ENCODE measurements at places on chromosomes 7 and 10. TPM values are rescaled to one million over a fixed set of nuclear protein-coding genes. Genes with fewer than 3 reads are reported as not detected.
A peak's percentile ranks its signal among the peaks of the same experiment; 100 is the strongest.

DNA sequence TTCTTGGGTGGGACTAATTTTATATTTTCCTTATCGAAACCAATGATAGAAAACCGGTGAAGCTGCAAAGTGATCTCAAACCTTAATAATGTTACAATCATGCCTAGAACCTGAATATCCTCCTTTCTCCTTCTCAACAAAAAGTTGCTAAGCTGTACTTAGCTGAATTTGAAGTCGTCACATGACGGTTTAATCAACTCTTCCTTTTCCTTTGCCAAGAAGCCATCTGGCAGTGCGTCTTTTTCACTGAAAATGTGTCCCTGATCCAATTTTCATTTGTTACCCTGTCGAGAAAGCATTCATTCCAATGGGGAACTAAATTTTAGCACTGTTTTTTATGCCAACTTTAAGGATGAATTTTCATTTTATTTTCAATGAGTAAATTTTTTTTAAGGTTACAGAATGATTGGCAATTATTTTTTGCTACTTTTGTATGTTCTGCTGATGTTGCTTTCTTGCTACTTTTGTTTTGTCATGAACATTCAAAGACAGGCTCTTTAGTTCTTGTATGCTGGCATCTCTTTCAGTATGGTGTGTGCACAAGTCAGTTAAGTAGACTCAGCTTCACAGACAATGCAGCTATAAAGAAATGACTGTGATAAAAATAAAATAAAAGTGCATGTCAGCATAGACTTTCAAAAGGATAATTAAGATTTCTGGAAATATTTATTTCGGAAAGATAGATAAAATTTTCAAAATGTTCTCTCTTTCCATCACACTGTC is 980.0 kb downstream of the DNAJB9 start:
- no peak for DNase-seq

- no peak for DNase-seq
These were observed 25.0 kb downstream of the GPER1 start for GRCh38 chr7:1112625-1113547.

Gene ASL
- total RNA-seq, result 47.1 TPM

Gene NCF1
- not detected for total RNA-seq

DNA sequence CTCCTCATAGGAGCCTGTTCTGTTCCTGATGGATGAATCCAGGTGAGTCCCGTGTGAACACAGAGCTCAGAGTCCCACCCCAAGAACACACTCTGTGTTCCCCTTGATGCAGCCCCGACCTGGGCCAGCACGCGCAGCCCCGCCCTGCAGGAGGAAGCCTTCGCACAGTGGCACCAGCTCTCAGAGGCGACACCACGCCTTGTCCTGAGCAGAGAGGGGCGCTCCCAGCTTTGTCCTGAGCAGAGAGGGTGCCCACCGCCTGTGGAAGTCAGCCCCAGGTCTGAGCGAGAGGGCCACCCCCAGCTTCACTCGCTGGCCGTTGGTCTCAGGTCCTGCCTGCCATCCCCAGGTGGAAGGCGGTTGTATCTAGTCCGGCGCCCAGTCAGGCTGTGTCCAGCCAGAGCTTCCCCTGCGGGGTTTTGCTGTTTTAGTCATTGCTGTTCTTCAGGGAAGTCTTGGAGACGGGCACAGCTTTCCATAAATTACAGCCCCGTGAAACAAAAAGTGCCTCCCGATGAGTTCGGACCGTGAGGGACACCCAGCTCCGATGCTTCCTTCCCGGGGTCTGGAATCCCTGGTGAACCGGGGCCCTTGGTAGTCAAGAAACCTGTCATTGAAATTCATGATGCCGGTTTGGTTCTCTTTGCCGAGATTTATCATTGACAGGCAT is 43.6 kb downstream of the NKX6-2 start:
- no peak for DNase-seq

- no peak for DNase-seq
These were observed 7.2 kb upstream of the EPHA1 start for GRCh38 chr7:143415742-143416397.

DNA sequence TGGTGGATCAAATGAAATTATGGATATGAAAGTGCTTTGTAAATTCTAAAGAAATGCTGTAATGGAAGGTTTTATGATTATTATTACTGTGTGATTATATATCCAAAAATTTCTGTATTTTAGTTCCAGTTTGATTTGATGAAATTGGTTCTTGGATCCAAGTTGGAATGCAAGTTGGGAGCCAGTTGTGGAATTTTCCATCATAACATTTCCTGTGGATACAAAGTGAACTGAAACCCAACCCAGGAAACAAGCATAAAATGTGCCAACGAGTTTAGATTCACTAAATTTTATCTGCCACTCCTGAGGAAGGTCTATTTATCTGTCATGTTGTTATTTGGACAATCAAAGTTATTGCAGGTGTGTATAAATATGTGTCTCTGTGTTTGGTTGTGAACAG is 131.4 kb upstream of the MDFIC start:
- no peak for DNase-seq

Gene UCMA
- not detected for total RNA-seq

Gene TUBAL3
- 1.4 TPM for total RNA-seq

DNA sequence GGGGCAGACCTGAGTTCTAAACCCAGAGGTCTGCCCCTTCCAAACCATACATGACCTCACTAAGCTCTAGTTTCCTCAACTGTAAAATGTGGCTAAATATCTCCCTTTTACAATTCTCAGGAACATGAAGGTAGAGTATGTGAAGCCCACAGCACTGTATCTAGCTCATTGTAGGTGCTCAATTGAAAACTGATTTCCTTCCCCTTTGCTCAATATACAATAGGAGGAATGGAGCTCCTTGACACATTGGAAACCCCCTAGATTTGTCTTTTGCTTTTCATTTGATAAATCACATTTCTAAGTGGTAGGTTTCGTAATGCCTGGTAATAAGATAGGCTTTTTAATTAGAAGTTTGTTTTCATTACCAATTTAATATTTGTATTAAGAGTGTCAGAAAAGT is 153.3 kb downstream of the ARID5B start:
- no peak for DNase-seq

DNA sequence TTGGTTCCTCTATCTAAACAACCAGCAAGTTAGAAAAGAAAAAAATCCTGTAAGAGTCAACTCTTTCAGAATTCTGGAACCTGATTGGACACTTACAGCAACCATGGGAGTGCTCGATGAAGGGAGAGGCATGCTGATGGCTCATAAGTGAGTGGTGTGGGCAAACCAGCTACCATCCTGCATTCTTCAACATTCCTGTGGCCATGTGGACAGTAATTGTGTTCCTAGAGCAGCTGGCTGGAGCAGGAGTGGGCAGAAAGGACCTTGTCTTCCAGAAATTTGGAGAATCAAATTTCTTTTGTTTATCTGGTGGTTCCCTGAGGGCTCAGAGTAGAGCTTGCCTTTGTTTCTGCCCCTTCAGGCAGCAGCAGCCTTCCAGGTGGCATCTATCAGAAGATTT is 22.5 kb upstream of the MYL7 start:
- peak; percentile 99 for DNase-seq

Gene MMD2
- not detected for total RNA-seq

Gene SEMA3D
- total RNA-seq, result 2.4 TPM

GRCh38 chr10:97736403-97736901 is 476 bp upstream of the ZFYVE27 start:
- DNase-seq, result no peak

Gene NXPH1
- total RNA-seq, result not detected

DNA sequence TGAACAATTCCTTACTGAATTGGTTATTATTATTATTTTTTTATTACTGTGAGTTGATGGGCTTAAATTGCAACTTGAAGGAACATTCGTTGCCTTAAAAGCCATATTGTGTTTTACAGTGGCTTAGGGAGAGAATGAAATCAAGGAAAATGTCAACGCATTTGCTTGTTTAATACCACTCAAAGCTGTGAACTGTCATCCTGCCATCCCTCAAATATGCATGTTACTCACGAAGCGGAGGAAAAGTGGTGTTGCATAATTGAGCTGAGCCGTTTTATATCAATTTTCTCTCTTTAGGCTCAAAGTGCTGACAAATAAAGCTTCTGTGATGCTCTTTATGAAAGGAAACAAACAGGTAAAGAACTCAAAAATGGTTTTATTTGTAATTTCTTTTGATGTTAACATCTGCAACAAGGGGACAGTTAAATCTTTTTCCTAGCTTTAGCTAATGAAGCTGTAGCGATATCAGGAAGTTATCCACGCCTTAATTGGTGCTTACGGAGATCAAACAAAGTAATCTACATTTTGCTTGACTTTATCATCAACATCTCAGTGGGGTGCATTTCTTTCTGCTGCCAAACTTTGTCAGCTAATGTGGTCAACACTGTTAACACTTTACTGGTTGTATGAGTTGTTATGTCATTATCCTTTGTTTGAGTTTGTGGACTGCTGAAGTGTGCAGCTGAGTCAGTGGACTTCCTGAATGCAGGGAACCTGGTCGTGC is 33.1 kb downstream of the GLRX3 start:
- DNase-seq, result no peak

DNA sequence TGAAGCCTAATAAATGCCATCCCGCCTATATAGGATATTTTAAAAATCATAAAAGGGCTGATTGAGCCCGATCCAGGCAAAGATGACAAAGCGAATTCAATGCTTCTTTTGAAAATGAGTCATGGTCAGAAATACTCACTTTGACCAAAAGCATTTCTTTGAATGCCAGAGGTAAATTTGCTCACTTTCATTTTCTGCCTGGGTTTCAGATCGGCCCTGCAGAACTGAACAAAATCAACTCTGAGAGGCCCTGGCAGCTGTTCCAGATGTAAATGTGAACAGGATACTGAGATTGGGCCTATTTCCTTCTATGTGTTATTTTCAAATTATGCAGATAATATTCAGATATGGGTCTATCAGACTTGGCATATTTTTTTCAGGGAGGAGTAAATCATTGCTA is 114.8 kb upstream of the ARID5B start:
- DNase-seq, result peak; percentile 82

GRCh38 chr10:123774132-123774742 is 108.1 kb downstream of the GPR26 start:
- DNase-seq, result no peak

- no peak for DNase-seq
These were observed at the start of gene ADAM8 for GRCh38 chr10:133276435-133277201. TSS of gene ADAM8 (minus strand) at chr10:133276868. CDS start at chr10:133276817, 51 bp downstream.

DNA sequence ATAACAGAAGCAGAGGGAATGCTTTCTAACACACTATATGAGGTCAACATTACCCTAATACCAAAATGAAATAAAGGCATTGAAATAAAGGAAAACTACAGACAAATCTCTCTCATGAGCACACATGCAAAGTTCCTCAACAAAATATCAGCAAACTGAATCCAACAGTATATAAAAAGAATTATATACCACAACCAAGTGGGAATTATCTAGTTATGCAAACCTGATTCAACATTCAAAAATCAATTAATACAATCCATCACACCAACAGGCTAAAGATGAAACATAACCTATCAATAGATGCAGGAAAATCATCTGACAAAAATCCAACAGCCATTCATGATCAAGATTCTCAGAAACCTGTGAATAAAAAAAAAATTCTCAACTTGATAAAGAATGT is 34.5 kb downstream of the LMBR1 start:
- DNase-seq, result no peak

GRCh38 chr10:70354556-70354955 is 27.9 kb downstream of the LRRC20 start:
- no peak for DNase-seq

DNA sequence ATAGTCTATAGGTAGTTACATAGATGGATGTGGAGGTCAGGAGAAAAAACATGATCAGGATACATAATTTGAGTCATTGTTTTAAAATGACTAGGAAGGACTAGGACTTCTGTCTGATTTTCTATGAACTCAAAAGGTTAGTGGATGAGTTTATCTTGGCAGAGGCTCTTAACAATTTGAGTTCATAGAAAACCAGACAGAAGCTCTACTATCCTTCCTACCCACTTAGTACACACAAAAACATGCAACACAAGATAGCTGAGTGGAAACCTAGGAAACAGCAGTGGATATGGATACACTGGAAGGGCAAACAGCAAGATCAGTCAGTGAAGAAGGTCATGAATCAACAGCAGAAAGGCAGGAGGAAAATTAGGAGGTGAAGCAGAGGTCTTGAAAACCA is 84.6 kb downstream of the VPS50 start:
- peak; percentile 2 for DNase-seq

GRCh38 chr10:114629083-114629823 is 28.8 kb downstream of the ABLIM1 start:
- DNase-seq, result no peak

DNA sequence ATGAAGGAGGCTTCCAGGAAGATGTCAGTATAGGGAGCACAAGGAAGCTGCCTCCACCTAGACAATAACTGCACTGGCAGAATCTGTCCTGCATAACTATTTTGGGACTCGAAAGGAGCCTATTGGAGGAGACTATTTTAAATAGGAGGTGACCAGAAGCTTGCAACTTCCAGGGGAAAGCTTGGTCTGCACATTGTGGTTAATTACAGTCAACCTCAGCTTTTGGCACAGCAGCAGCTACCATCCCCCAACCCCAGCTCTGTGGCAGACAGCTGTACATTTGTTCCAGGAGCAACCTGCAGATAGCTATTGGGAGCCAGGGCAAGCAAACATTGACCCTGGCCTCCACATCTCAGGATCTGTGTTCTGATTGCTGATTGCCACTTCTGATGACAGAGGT is 46.3 kb upstream of the NANOS1 start:
- peak; percentile 52 for DNase-seq

Gene AKR1C4
- not detected for total RNA-seq

Gene TAS2R4
- 0.12 TPM for total RNA-seq

DNA sequence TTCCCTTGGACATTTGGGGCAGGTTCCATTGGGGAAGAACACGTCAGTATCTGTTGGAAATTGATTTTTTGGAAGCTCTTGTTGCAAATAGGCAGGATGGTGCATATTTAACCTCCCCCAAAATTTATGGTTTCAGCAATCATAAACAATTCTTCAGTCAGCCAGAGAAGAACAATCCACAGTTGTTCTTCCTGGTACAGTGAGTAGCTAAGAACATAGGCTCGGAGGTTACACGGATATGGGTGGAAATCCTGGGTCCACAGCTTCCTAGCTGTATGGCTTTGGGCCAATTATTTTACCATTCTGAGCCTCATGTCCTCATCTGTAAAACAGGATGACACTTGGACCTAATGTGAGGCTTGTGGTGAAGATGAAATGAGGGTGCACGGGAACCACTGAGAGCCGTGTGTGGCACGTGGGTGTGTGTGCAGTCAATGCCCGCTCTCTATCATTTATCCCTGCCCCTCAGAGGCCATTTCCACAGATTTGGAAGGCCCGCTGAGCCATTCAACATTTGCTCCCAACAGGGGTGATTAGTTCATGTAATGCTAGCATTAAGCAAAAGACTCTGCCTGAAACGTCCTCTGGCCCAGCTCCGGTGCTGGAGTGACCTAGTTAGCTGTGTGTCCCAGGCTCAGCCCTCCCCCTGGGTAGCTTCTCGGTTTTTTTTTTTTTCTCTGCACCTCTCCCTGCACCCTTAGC is 9.7 kb downstream of the CAMK1D start:
- no peak for DNase-seq

- no peak for DNase-seq
These were observed 68.8 kb downstream of the DGKB start for GRCh38 chr7:14833707-14834106.
